ENCODE measurements at places on chromosomes 2 and 18.
A peak's percentile ranks its signal among the peaks of the same experiment; 100 is the strongest.

DNA sequence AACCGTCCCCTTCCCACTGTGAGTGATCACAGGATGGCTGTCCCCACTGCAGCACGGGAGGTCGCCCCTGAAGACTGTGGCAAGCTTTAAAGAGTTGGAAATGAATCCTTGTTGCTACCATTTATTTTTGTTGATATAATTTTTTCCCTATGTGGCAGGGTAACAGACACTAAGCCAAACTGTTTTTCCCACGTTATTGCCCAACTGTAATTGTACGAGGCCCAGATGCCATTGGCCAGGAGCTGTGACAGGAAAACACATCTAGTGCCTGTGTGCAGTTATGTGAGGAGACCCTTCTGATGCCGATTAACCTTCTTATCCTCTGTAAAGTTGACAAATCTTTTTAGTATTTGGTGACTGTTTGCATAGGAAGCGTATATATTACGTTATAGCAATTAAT lies 44.2 kb downstream of the MRPS9 start:
- DNase-seq, result no peak

DNA sequence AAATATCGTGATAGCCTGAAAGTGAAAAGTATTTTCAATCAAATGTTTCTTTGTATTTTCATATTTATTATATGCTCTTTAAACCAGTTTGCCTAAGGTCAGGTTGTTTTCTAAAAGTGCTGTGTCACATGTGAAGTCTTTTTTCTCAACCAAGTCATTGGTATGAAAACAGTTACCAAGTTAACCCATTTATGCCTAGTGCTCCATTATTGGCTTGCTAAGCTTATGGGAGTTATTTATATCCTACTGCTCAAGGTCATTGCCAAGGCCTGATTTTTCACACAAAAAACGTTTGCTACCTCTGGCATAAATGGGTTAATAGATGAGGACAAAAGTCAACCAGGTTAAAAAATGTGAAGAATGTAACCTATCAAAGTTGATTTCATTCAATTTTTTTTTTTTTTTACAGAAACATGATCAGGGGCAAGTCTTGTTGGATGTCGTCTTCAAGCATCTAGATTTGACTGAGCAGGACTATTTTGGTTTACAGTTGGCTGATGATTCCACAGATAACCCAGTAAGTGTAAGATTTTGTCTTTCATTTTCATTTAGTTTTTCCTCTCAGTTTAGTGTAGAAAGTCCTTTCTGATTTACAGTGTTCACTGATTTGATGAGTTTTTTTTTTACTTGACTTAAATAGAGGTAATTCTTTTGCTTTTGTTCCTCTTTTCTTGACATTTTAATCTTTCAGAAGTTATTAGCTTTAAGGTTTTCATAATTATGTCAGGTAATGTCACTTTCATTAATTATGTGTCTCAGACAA lies 102.6 kb downstream of the PTPN4 start:
- DNase-seq, result no peak

DNA sequence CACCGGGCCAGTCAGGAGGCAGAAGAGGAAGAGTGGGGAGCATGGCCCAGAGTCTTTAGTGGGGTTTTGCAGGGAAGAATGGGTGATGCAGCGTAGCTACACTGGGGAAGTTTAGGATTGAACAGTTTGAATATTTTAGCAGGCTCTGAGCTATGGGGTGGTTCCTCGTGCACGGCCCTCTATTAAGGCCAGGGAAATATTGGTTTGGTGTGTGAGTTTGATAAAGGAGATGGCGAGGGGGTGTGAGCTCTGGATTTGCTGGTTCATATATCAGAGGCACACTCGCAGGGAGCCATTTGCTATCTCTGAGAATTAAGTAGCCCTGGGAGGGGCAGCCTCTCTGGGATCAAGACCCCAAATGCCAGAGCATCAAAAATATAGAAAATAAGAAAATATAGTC lies 50.1 kb downstream of the BOLA3 start:
- DNase-seq, result no peak

DNA sequence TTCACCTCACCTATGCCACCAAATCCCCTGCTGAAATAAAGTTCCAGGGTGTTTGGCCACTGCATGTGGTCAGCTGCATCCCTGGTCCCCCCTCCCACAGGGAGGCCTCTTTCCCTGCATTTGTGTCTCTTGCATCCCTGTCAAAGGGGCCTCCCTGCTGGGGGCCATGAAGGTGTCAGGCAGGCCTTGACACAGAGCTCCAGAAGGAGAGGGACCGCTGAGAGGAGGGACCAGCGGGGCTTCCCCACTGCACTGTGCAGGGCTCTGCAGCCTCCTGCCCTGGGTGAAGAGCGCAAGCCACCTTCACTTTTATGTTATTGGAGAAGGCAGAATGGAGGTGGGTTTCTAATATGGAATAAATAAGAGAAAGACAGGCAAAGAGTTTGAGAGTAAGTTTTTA lies 230.2 kb downstream of the ANKRD30B start:
- no peak for DNase-seq

DNA sequence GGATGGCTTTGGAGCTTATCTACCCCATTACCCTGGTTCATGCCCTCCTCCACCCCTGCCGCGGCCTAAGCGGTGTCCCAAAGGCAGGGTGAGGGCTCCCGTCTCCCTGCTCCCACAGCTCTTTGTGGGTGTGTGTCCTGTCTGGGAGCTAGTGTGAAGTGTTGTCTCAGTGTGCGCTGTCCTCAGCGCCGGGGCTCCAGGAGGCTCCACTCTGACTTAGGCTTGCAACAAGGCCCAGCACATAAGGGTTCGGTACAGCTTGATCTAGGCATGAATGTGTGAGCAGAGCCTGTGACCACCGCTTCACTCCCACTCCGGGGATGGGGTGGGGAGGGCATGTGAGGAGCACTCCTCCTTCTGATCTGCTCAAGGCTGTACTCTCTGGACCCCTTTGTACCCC lies 1.2 kb downstream of the MC2R start:
- no peak for DNase-seq

DNA sequence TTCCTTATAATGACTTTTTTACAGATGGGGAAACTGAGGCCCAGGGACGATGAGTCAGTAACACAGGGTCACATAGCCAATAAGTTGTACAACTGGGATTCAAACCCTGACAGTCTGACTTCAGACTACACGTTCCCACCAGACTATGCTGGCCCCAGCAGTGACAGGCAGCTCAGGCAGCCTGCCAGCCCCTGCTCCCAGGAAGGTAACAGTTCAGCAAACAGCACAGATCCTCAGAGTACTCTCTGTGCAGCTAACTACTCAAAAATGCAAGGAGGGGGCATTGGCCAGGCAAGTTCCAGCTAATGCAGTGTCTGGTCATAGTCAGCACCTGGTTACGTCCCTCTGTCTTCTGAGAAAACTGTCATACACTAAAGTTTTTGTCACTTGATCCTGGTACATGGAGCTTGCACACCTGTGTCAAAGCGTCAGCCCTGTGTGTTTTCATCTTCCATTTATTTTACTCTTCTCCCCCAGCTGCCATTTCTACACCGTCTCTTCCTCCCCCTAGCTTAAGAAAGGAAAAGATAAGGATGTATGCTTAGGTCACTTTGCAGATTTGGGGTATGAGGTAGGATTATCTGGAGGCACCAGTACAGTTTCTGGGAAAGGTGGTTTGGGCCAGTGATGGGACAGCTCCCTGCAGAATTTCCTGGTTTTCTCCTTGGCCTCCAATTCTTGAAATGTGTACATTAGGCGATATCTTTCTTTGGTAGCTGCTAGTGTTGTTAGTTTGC lies 4.5 kb downstream of the SMARCAL1 start:
- no peak for DNase-seq

GRCh38 chr2:189274361-189274760 lies 94.8 kb upstream of the COL5A2 start:
- no peak for DNase-seq

DNA sequence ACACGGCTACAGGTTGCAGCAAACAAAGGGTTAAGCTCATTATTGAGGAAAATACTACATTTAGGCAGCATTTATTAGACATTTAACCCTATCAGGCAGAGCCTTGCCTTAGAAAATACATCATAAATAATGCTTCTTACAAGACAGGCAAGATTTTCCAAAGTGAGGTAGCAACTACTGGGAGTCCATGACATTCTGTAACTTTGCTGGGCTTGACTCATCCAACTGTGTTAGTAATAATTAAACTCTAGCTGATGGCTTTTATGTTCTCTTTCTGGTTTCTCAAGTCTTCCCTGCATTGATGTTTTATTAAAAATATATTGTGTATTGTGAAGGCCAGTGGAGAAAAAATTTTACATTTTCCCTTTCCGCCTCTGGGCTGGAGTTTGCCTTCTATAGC lies 291.3 kb downstream of the AFF3 start:
- DNase-seq, result no peak

GRCh38 chr2:182446087-182446486 lies 19.3 kb upstream of the PDE1A start:
- DNase-seq, result no peak

DNA sequence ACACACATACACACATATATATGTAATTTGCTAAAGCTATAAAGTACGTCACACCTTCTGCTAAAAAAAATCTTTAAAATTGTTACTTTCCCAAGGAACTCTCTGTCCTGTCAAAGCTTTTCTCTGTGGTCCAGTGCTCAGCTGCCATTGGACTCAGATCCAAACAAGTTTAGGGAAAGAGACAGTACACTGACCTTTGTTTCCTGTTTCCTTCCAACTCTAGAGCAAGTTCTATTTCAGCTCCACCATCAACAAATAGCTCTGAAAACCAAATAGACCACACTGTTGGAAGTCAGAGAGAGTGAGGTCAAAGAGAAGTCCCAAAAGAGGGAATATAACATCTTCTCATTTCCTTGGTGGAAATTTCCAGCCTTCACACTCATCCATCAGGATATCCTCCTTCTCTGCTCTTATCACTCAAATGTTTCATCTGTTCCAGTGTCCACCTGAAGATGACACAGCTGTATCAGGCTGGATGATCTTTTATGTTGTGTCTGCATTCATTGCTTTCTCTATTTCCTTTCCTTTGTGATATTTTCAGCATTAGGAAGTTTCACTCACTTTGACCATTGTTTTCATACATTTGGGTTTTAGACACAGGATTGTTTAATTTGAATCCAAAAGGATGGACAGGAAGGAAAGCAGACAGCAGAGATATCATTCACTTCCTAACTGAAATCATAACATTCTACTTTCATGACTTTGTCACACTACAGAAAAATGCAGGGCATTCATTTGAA lies 192.3 kb upstream of the NT5C1B start:
- DNase-seq, result no peak

GRCh38 chr2:10654069-10654468 lies 35.7 kb downstream of the NOL10 start:
- peak; percentile 39 for DNase-seq

- DNase-seq, result no peak
Observed at GRCh38 chr2:222127660-222128059, 171.1 kb downstream of the PAX3 start.

DNA sequence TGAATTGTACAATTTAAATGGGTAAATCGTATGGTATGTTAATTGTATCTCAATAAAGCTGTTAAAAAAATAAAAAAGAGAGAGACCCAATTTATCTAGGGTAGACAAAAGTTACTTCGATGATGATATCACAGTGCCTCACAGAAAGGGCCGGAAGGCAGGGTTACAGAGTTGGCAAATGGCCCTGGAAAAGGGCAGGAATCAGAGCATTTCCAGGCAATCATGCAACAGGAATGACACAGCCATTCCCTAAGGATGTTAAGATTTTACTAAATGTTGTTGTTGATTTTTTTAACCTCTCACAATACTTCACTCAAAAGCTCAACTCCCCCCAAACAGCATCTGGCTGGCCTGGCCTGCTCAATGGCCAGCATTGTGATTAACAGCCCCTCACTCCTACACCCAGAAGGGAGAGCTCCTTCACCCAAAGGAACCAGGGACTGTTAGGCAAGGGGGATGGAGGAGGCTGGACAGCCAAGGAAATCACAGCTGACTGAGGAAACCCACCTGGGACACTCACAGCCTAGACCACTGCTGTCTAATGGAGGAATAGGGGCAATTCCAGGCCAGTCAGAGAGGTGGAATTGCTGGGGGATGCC lies 7.7 kb upstream of the SP100 start:
- no peak for DNase-seq

DNA sequence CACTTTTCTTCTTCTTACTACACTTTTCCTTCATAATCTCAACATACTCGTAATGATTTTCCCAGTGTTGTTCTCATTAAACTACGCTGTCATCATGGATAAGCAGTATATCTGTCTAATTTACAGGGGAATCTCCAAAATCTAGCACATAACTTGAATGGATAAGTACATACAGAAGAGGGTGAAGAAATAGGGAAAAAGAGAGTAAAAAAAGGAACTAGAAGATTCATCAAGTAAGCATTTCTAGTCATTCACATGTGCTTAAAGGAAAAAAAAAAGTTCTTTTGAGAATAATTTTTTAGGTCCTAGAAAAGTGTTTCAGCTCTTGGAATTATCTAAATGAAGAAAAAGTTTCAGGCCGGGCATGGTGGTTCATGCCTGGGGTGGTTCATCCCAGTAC lies 51.6 kb downstream of the SRBD1 start:
- DNase-seq, result no peak

DNA sequence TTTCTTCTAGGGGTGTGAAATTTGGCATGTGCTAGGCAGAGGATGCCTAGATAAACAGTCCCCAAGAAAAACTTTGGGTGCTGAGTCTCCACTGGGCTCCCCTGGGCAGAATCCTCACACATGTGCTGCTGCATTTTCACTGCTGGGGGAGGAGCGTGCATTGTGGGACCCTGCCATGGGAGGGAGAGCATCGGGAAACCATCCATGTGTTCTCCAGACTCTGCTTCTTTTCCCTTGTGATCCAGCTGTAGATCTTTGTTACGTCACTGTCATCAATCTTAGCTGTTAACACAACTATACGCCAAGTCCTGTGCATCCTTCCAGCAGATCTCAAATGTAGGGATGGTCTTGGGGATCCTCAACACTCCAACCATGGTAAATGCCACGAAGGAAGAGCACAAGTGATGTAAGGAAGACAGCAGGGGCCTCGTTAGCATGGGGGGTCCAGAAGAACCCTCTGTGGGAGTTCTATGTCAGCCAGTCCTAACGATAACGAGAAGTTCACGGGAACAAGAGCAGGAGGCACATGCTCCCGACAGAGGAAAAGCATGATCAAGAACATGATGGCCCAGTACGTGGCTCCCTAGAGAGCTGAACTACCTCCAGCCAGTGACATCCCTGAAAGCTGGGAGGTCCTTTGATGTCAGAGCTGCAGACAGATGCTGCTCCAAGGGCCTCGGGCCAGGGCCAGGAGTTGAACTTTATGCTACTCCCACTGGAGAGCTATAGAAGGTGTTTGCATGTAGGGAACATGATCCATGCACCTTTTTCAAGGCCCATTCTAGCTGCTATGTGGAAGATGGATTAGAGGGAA lies 41.1 kb upstream of the NPAS2 start:
- DNase-seq, result no peak

DNA sequence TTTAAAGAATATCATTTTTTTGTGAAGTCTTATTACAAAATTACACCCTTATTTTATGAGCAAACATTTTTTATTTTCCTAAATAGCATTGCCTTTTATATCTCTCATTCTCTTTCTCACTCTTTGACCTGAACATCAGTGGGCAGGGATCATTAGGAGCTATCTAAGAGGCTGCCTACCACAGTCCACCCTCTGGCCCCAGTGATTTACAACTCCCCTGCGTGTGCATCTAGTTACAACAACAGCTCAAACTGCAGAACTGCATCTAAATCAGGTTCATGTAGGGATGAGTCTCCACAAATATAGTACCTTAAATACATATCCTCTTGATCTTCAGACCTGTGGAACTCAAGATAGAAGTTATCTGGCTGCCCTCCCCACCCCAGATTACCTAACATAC lies 172.4 kb upstream of the CXCR4 start:
- no peak for DNase-seq

- peak; percentile 66 for DNase-seq
Observed at GRCh38 chr18:812376-813171, 532 bp upstream of the YES1 start.
